IMR-90 (cell line): ENCODE measurements at places on chromosomes 1 and 21. TPM values are rescaled to one million over a fixed set of nuclear protein-coding genes. Genes with fewer than 3 reads are reported as not detected.

GRCh38 chr21:28614791-28615190, 377.9 kb downstream of the LTN1 start:
- no peak for DNase-seq

GRCh38 chr1:232127190-232127589, 500.6 kb downstream of the DISC1 start:
- DNase-seq, result peak; percentile 90

DNA sequence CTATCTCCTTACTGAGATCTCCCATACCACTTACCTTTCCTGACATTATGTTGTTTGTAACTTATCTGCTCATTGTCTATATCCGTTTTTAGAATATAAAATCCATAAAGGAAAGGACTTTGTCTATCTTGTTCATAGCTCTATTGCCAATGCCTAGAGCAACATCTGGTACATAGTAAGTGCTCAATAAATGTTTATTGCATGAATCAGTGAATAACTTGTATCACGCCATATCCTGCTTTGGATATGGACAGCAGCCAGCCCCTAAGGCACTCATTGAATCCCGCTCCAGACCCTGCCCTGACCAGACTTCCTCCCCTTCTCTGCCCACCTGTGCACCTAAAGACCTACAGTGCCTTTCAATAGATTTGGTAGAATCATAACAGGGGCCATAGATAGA, 298.1 kb upstream of the PLXNA2 start:
- DNase-seq, result no peak

GRCh38 chr1:33743221-33743998, 120.5 kb upstream of the HMGB4 start:
- no peak for DNase-seq

DNA sequence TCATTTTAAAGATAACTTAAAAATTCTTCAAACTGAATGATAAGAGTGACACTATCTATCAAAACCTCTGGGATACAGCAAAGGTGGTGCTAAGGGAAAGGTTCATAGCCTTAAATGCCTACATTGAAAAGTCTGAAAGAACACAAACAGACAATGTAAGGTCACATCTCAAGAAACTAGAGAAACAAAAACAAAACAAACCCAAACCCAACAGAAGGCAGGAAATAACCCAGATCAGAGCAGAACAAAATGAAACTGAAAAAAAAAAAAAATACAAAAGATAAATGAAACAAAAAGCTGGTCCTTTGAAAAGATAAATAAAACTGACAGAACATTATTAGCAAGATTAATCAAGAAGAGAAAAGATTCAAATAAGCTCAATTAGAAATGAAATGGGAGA, 6.8 kb downstream of the ODF2L start:
- no peak for DNase-seq

DNA sequence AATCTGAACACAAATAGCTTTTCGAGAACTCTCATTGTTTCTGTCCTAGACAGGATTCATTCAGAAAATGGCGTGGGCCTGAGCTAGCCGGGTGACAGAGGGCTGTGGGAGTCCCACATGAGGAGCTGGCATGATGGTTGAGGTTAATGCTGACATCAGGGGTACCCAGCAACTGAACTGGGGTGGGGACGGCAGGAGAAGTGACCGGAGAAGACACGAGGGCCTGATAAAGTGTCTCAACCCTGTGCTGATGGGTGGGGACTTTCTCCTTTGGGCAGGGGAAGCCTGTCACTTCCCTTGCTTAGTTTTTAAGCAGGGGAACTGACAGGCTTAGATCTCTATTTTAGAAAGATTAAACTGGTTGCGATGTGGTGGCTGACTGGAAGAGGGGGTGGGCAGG, 14.6 kb downstream of the CHIT1 start:
- DNase-seq, result no peak

- no peak for DNase-seq
Observed at GRCh38 chr1:92730476-92730875, 54.4 kb downstream of the EVI5 start.

GRCh38 chr1:153563483-153563901, 2.2 kb downstream of the S100A2 start:
- DNase-seq, result no peak

- DNase-seq, result no peak
Observed at GRCh38 chr21:19031953-19032352, 628.4 kb upstream of the TMPRSS15 start.

DNA sequence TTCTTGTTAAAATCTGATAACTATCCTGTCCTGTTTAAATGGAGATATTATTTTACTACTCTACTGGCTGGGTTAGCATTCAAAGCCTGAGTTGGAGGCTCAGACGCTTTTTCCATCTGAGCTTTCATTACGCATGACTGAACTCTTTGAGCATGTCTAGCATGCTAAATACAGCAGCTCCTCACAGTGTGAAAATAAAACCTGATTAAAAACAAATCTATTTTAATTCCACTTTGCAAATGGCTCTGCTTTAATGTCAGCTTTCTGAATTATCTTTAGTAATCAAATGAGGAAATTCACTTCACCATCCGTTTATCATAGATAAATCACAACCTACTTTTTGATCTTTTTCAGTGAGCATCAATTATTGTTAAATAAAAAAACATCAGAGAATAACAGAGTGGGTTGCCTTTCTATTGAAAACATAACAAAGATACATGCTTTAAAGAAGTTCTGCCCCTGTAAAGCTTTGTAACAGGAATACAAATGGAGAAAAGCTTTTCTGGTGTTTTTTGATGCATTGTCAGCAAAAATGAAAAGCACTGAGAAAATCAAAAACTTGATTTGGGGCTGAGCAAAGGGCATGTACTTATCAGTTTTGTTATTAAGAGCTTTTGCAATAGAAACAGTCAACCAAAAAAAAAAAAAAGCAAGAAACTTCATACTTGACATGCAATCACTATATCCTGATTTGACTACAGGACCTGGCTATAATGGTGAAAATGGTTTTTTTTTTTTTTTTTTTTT, 3.5 kb upstream of the SPEN start:
- DNase-seq, result no peak

- DNase-seq, result no peak
Observed at GRCh38 chr21:34511787-34512455, at the start of gene KCNE1. KCNE1 (minus strand) TSS chr21:34512210; CDS start chr21:34449634, 62,576 bp downstream.

DNA sequence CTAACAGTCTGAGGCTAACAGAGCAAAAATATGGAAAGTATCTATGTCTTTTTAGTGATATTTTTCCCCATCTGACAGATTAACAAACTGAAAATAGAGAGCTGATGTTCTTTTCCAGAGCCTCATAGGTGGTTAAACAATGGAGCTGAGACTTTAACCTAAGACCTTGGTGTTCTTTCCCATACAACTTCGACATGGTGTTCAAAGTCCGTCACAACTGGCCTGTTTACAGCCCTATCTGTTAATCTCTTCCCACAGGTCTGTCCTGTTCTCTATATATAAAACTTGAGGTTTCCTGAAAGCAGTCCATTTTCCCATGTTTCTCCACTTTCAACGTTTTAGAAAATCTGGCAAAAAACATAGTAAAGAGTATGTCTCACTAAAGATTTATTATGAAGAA, 395.7 kb downstream of the BRINP2 start:
- DNase-seq, result no peak

DNA sequence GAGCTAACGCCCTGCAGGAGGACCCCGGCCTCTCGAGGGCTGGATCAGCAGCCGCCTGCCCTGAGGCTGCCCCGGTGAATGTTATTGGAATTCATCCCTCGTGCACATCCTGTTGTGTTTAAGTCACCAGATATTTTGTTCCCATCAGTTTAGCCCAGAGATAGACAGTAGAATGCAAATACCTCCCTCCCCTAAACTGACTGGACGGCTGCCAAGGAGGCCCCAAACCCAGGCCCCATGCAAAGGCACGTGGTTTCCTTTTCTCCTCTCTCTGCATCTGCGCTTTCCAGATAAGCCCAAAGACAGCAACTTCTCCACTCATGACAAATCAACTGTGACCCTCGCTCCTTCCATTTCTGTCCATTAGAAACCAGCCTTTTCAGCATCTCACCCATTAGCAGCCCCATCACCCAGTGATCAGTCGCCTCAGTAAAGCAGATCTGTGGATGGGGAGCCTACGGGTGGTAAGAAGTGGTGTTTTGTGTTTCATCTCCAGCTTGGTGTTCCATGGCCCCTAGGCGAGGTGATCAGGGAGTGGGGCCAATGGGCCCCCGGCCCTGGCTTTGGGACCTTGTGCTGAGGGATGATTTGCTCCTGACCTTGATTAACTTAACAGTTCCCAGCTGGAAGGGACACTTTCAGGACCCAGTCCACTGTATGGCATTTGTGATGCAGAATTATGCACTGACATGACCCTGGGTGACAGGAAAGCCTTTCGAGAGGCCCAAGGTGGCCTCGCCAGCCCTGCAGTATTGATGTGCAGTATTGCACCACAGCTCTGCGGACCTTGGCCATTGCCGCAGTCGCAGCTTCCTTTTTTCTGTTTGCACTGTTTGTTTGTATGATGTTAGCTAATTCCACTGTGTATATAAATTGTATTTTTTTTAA, 5.2 kb downstream of the NPPA start:
- peak; percentile 34 for DNase-seq

DNA sequence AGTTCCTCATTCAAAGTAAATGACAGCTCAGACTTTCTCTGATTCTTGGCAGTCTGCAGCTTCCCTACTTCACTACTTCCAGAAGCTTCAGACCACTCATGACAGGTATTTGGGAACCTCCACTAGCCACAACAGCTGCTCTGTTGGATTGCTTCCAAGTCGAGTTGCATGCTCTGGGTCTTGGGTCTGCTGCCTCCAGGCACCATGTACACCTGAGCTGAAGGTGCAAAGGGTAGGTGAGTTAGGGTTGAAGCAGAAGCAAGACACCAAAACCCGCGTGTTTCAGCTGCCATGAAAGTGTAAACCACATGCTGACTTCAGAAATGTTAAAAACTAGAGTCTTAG, 62.7 kb downstream of the ZNF684 start:
- DNase-seq, result no peak

GRCh38 chr1:30316056-30316455, 407.3 kb downstream of the MATN1 start:
- DNase-seq, result no peak

DNA sequence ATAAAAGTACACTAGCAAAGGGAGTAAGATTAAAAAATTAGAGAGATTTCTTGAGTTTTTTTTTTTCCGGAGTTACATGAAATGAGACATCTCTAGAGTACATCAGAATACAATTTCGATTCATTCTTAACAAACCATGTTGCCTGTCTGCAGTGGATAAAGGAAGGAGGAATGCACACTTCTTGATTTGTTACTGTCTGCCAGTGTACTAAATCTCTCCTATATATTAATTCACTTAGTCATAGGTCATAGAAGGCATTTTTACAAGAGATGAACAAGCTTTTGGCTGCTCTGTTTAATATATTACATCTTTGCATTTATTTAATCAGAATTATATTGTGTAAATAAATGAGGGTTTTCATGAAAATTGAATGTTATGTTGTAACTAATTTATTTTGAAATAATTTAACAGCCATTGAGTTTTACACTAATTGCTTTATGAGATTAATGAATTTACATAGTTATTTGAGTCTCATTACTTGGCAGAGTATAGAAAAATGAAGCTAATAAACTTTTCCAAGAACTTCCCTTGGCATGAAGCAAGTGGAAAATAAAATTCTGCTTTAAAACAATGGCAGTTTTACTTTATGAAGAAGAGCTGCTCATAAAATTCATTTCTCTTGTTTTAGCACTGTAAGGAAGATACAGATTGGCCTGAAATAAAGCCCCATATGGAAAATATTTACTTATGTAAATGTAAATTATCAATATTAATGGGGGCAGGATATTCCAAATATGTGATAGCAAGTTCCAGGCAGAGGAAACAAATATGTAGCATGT, 1284.7 kb downstream of the BRINP3 start:
- DNase-seq, result no peak

DNA sequence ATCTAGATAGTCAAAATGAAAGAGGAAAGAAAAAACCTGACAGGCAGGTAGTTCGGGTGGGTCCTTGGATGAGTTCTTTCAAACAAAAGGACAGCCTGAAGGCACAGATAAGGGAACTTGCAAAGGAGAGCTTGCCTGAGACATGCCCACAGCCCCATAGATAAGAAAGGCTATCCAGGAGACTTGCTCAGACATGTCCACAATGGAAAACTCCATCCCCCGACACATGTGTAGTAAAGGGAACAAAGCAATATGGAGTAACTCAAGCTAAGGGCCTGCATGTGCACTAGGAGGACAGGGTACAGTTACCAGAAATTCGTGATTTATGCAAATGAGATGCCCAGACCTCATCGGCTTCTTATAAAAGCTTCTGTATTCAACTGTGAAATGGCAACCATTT, 281.5 kb downstream of the NEGR1 start:
- peak; percentile 34 for DNase-seq

DNA sequence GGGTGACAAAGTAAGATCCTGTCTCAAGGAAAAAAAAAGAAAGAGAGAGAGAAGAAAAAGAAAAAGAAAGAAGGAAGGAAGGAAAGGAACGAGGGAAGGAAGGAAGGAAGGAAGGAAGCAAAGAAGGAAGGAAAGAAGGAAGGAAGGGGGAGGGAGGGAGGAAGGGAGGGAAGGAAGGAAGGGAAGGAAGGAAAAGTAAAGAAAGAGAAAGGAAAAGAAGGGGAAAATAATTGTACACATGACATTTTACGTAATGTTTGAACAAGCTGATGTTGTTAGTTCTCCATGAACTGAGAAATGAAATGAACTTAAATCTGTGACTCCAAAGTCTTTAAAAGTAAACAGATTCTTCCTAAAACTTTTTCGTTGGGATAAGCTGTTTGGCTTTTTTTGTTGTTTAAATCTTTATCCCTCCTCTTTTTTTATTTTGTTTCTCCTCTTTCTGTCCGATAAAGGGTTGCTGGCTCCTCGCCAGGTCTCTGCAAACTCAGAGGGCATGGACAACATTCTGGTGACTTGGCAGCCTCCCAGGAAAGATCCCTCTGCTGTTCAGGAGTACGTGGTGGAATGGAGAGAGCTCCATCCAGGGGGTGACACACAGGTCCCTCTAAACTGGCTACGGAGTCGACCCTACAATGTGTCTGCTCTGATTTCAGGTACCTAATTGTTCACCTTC, 59.8 kb downstream of the IL12RB2 start:
- peak; percentile 14 for DNase-seq

DNA sequence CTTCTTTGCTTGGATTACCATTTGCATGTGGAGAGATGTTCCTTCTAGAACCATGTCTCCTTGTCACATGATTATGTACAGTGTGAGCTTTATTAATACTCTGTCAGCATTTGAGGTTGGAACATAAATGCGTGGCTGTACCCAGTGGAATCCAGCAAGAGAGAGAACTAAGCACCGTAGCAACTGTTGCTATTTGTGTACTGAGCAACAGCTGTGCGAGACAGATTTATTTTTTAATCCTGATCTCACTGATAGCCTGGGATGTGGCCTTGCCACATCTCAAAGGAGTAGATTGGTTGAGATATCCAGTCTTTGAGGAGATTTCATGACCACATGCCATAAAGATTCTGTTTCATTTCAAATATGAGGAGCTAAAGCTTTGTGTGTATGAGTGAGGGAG, 43.4 kb downstream of the KIF1B start:
- DNase-seq, result peak; percentile 90

Gene C1orf210
- total RNA-seq, result not detected in 2 replicates

Gene KDM5B
- total RNA-seq, result 82.1 and 86.4 TPM in 2 replicates

Gene JTB
- 114 and 123 TPM in 2 replicates for total RNA-seq

Gene IQGAP3
- total RNA-seq, result 13.6 TPM in 2 replicates

Gene C1orf167
- total RNA-seq, result under 0.01 and 0.28 TPM in 2 replicates

Gene G0S2
- 0.36 and 1.9 TPM in 2 replicates for total RNA-seq

Gene SPRR1A
- total RNA-seq, result not detected in 2 replicates

Gene FCER1G
- total RNA-seq, result not detected in 2 replicates
